HFF-Myc (cell line): ENCODE measurements at places on chromosomes 12 and 14.

GRCh38 chr12:18421867-18422266 lies 160.5 kb downstream of the PIK3C2G start:
- no peak for DNase-seq

GRCh38 chr14:65461730-65462129 lies 49.2 kb downstream of the FUT8 start:
- no peak for DNase-seq

- DNase-seq: no peak
Observed at GRCh38 chr12:132300789-132301722, 28.3 kb downstream of the GALNT9 start.

DNA sequence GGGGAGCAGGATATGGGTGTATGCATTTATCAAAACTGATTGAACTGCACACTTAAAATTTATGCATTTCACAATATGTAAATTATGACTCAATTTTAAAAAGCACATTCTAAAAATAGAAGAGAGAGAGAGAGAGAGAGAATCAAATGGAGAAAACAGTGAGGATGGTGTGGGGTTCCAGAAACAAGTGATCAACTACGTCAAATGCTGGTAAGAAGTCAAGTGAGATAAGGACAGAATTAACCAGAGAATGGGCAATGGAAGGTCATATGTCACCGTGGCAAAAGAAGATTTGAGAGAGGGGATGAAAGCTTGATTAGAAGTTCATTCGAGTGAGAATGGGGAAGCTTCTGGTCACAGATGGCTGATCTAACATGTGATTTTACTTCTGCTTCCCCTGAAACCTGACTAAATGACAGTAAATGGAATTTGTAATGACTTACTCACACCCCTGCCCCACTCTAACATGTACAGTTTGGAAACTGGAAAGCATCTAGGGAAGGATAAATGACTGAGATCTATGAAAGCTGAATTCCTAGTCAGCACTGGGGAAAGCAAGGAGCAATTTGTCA lies 276.5 kb upstream of the AMIGO2 start:
- no peak for DNase-seq

GRCh38 chr12:58143498-58143995 lies 202.2 kb downstream of the ATP23 start:
- no peak for DNase-seq

GRCh38 chr12:121953695-121954094 lies 35.3 kb downstream of the CFAP251 start:
- DNase-seq: no peak

GRCh38 chr12:15179672-15180071 lies 41.5 kb downstream of the RERG start:
- no peak for DNase-seq

DNA sequence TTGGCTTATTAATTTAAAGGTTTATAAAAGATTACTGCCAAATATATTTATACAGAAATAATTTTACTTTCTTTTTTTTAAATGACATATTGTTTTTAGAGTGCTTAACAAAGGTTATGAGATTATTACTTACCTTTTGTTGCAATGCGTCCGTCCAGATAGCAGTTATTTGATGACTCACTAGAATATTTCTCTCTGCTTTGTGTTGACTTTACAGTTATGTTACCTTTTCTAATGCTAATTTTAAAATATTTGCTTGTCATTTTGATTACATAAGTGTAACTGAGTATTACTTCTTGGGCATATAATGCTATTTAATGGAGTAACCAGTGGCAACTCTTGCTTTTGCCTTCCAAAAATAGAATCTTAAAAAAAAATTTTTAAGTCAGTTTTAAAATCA lies 6.3 kb upstream of the PZP start:
- no peak for DNase-seq

GRCh38 chr12:132218915-132219314 lies 74.7 kb downstream of the NOC4L start:
- DNase-seq: no peak

- no peak for DNase-seq
Observed at GRCh38 chr12:71759941-71760340, 5.3 kb downstream of the RAB21 start.

DNA sequence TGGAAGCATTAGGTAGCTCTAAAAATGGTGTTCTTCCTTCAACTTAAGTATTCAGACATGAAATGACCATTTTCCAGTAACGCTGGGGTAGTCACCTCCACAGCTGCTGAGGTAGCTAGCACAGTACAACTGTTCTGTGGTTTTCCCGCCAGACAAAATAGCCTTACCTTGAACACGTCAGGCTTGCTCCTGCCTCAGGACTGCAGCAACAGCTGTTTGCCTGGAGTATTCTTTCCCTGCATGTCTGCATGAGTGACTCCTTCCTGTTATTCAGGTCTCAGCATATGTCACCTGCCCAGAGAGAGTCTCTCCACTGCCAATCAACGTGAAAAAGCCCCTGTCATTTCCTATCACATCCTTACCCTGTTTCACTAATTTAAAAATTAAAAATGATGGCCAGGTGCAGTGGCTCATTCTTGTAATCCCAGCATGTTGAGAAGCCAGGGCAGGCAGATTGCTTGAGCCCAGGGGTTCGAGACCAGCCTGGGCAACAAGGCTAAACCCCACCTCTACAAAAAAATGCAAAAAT lies 37.9 kb downstream of the WDR89 start:
- no peak for DNase-seq

- DNase-seq: no peak
Observed at GRCh38 chr14:52922656-52923055, 28.2 kb downstream of the FERMT2 start.

DNA sequence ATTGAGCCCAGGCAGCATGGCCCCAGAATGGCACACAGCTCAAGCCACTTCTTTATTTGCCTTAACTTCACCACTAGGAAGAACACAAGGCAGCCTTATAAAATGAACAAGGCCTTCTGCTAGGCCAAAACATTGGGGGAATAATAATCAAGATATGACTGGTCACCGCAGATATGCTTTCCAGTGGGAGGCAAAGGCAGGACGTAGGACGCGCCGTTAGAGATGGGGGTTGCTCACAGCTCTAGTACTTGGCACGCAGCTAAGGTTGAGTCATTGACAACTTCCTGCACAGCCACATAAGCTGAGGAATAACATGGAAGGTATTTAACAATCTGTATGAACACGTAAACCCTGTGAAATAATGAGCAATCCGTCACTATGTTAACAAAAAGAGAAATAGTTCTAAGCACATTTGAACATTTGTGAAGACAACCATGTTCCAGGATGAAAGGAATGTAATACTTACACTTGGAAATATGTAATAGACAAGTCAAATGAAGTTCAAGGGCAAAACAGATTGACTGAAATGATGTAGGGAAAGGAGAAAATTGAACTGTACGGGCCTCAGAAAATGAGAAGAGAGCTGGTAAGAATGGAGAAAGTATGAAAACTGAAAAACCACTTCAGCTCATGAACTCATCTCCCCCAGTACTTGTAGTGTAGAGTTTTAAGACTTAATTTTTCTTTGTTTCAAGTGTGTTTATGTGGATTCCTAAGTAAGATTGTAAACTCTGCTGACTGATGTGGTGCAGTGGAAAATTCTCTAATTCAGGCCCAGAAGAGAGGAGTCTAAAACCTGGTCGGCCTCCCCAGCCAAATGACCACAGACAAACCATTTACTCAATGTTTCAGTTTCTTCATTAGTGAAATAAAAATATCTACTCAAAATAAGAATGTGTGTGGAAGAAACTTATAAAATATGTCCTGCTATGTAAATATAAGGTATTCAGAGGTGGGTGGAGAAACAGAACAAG lies 59.3 kb upstream of the CCDC91 start:
- DNase-seq: peak; percentile 70

DNA sequence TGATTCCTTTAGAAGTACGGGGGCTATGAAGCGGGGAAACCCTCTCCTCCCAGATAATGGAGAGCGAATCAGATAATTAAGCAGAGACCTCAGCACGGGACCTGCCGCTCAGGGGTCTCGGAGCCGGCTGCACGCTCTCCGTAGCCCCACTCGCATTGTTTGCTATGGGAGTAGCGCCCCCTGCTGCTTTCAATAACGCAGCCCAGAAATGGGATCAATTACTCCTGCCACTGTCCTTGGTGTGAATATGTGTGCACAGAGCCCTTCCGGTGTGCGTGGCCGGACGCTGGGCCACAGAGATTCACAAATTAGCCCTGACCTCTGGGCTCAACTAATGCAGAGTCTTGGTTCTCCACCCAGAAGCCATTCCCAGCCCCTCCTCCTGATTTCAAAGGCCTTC lies 76.4 kb upstream of the TMEM132C start:
- DNase-seq: no peak

DNA sequence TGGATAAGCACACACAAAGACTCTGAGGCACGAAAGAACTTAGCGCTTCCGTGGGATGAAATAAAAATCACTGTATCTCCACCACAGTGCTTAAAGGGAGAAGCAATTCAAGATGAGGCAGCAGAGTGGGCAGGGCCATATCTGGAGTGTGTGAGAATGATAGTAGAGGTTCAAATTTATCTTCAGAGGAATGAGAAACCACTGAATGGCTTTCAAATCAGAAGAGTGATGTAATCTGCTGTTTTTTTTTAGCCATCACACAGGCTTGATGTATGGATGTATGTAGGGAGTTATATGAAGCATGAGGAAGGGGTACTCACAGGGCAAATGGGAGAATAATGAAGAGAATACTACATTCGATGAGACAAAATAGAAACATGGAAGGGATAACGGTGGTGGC lies 24.1 kb downstream of the MDGA2 start:
- no peak for DNase-seq

DNA sequence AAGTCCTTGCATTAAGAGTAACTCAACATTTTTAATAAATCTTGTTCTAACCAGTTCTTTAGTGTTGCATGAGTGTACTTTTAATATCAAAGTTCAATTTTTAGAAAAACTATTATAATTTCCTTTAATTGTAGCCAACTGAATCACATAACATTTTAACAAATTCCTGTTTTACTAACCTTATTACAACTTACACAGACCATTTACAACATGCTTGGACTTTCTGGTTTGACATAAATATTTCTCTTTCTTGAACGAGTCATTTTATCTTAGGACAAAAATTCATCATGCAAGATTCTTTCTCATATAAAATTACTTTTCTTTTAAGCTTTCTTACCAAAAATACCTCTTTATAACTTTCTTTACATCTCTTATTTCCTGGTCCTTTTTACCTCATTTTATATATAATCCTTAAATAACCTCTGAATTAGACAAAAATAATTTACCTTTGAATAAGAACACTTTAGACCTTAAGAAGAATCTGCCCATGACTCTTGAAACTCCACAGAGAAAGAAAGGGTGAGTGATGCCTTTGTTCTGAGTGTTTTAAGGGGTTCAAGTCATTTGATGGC lies 3.9 kb downstream of the SLCO1A2 start:
- DNase-seq: no peak

DNA sequence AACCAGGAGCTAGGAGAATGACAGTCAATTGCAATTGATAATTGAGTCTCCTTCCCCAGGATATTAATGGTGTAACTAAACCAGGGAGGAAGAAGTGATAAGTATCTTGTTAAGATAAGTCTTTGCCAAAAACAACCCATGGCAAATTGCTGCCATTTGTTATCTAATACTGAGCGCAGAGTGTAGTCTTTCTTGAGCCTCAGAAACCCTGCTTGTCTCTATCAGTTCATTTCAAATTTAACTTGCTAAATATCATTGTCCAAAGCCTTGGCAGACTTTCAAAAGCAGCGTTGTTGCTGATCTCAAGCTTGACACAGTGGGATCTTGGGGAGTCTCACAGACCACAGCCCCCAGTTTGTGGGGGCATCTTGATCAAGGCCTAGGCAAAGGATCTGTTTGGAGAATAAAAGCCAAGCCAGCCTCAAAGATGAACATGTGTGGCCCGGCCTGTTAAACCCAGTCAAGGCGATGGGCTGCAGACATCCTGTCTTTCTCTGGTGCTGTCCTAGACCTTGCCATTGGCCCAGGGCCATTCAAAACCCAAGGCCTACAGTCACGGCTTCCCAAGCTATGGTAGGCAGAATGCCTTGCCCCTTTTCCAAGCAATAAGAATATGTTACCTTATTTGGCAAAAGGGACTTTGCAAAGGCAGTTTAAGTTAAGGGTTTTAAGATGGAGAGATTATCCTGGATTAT lies 164.2 kb downstream of the CHST11 start:
- DNase-seq: no peak

- no peak for DNase-seq
Observed at GRCh38 chr12:12791756-12792369, 6.4 kb downstream of the APOLD1 start.

DNA sequence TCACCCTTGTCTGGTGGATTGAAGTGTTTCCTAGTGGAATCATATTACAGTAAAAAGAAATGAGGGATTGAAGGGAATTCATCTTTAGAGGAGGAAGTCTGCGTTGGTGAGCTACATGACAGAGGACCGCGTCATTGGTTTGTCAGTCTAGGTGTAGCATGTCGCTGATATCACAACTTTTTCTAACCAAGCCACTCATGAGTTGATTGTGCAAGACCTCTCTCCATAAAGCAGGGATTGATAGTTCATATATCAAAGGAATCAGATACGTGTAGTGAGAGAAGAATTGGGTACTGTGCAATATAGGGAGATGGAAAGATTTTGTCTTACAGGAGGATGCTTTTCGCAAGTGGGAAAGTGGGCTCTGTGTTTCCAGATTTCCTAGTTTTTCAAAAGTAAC lies 3.0 kb upstream of the FBXO33 start:
- DNase-seq: no peak

GRCh38 chr12:442235-442884 lies 17.4 kb upstream of the B4GALNT3 start:
- peak; percentile 24 for DNase-seq

DNA sequence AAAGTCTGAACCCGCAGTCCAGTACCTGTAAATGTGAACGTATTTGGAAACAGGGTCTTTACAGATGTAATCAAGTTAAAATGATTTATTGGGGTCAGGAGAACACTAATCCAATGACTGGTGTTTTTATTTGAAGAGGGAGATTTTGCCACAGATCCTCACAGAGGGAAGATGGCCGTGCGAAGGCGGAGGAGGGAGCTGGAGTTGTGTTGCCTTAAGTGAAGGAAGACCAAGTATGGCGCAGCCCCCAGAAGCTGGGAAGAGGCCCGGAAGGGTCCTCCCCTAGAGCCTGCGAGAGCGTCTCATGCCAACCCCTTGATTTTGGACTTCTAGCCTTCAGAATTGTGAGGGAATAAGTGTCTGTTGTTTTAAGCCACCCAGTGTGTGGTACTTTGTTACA lies 102.8 kb upstream of the NUDT4 start:
- DNase-seq: no peak

- no peak for DNase-seq
Observed at GRCh38 chr12:50387972-50388478, 8.4 kb downstream of the FAM186A start.

DNA sequence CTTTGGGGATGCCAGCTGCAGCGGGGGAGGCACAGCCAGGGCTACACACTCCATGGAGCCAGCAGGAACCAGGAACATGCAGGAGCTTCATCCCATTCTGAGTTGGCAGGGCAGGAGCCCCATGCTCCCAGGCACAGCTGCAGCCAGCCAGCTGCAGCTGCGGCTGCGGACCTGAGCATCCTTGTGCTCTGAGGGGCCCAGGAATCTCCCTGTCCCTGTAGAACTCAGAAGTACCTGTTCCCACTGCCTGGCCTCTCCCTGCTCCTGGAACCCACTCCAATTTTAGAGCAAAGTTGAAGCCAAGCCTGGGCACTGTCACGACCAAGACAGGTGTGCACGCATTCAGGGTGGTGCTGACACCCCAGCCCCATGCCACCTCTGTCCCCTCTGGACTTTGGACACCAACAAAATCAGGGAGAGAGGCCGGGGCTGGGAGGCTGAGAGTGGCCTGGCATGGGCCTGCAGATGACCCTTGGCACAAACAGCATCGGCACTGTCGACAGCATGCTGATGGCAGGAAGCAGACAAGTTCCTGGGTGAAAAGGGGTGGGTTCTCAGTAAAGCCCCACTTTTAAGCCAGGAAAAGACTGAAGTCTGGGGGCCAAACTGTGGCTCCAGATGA lies 257.3 kb upstream of the LRFN5 start:
- DNase-seq: no peak
